Hematopoietic multipotent progenitor cell treated with erythropoietin and hydrocortisone succinate and interleukin-3 and kit ligand, for 6 days (in vitro differentiated cells): ENCODE measurements at places on chromosomes 2 and 18.

DNA sequence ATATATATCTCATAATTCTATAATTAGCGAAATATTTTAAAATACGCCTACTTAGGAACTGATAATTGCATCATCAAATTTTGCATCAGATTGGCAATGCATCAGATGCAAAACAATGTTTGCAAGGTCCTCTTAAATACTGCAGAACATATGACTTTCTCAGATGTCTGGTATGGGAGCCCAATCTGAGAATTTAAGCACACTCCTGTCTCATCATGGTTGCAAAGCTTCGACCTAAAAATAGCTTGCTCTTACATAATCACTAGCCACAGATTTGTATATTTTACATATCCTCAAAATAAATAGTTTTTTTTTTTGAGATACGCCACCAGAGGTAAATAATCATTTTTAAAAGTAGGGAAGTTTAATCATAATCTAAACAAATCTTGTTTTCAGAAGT, 123.2 kb downstream of the CABYR start:
- no peak for DNase-seq

- DNase-seq: no peak
These were observed 69.9 kb upstream of the OTOS start for GRCh38 chr2:240210198-240210965.

- DNase-seq: peak; percentile 8
These were observed 98.0 kb downstream of the STK39 start for GRCh38 chr2:168149150-168149974.

DNA sequence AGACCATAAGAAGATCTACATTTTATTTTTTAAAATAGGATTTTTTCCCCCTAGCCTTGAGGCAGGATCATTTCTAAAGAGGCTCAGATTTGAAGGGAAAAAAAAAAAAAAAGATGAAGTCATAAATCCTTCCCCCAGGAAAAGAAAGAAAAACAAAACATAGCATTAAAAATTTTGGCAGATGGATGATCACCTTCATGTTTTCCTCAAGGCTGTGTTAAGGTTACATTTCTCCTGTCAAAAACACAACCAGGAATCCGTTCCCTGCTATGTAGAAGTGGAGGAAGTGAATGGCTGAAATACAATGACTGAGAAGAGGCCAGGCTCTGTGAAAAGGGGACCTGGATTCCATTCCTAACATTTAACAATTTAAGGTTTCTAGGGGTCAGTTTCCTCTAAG, 56.2 kb downstream of the EPHA4 start:
- DNase-seq: no peak

GRCh38 chr18:79814373-79814772, 16.6 kb downstream of the KCNG2 start:
- no peak for DNase-seq

DNA sequence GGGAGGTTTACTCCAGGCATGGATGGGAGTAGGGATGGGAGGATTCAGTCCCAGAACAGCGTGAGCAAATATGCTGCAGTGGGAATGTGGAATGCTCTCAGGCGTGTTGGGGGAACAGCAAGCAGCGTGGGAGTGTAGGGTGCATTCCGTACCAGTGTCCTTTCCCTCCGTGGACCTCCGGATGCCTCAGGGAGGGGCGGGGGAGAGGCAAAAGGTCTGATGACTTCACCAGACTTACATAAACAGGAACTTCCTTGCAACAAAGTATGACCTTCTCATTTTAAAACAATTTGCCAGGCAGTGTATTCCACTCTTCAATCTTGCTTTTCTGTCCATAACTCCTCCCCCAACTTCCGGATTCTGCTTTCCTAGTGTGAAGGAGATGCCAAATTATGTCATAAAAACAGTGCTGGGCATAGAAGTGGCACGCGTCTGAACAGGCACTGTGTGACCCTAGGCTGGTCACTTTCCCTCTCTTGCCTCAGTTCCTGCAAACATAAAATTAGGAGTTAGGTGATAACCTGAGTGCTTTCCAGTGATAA, 36.9 kb downstream of the RPL37A start:
- peak; percentile 28 for DNase-seq

- no peak for DNase-seq
These were observed 190.1 kb upstream of the GLI2 start for GRCh38 chr2:120545521-120546047.

DNA sequence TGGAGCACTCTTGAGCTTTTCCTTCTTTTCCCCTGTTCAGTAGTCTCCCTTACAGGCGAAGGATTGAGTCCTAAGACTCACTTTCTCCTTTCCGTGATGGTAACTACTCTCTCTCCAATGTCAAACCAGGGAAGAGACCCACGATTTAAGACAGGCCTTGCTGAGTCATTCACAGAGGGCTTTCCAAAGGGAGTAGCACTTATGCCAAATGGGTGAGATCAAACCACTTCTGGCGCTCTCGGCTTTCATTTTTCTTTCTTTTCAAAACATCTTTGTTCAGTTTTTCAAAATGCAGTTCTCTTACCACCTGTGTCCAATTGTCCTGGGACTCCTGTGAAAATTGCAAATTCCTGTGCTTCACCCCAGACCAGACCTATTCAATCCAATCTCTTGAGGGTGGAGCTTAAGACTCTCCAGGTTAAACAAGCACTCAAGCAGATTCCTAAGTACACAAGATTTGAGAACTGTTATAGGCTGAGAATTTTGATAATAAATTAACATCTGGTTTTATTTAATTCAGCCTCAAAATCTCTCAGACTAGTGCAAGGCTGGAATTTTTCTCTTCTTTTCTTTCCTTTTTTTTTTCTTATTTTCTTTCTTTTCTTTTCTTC, 14.4 kb upstream of the MRPL19 start:
- DNase-seq: no peak

- no peak for DNase-seq
These were observed 52.6 kb downstream of the BCL11A start for GRCh38 chr2:60500861-60501260.
